ENCODE measurements at places on chromosomes 3 and 15. TPM values are rescaled to one million over a fixed set of nuclear protein-coding genes. Genes with fewer than 3 reads are reported as not detected.

DNA sequence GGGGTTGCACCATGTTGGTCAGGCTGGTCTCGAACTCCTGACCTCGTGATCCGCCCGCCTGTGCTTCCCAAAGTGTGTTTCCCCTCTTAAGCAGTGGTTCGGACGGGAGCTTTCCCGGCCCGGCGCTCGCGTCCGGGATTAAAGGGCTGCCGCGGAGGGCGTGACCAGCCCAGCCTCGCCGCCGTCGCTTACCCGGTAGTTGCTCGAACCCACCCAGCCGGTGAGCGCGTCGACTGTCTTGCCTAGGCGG lies 513 bp downstream of the CLASP2 start:
- H3K27ac ChIP-seq, result peak overlapping the region; percentile 73
- H3K4me1 ChIP-seq, result peaks cover 16% of the 10 kb centered on the region
- peak overlapping the region; percentile 75 for H3K4me3 ChIP-seq
- no peaks in the 10 kb centered on the region for H3K36me3 ChIP-seq
- DNase-seq, result peak; percentile 49
- no peaks in the 10 kb centered on the region for H3K27me3 ChIP-seq

- no peak for DNase-seq
- H3K4me3 ChIP-seq, result no peak overlapping the region
- peaks cover 7% of the 10 kb centered on the region for H3K27me3 ChIP-seq
- no peak overlapping the region for H3K27ac ChIP-seq
- no peaks in the 10 kb centered on the region for H3K4me1 ChIP-seq
These were observed 187.2 kb downstream of the CADPS start for GRCh38 chr3:62688050-62688449.

- no peak for DNase-seq
- no peaks in the 10 kb centered on the region for H3K4me1 ChIP-seq
- H3K27ac ChIP-seq, result no peak overlapping the region
- H3K36me3 ChIP-seq, result peaks cover 3% of the 10 kb centered on the region
- no peak overlapping the region for H3K4me3 ChIP-seq
- no peaks in the 10 kb centered on the region for H3K27me3 ChIP-seq
These were observed 7.9 kb downstream of the P4HTM start for GRCh38 chr3:48997714-48998637.

- no peak overlapping the region for H3K4me3 ChIP-seq
- no peak for DNase-seq
- no peaks in the 10 kb centered on the region for H3K36me3 ChIP-seq
- H3K4me1 ChIP-seq, result no peaks in the 10 kb centered on the region
- peaks cover 18% of the 10 kb centered on the region for H3K27me3 ChIP-seq
These were observed 42.6 kb downstream of the ADAMTS9 start for GRCh38 chr3:64645243-64645642.

GRCh38 chr3:178270838-178271237 lies 265.4 kb upstream of the KCNMB2 start:
- H3K27me3 ChIP-seq, result no peaks in the 10 kb centered on the region
- no peaks in the 10 kb centered on the region for H3K36me3 ChIP-seq
- no peak overlapping the region for H3K4me3 ChIP-seq
- no peak overlapping the region for H3K27ac ChIP-seq

- H3K27ac ChIP-seq, result no peak overlapping the region
- peaks cover 5% of the 10 kb centered on the region for H3K4me1 ChIP-seq
- no peaks in the 10 kb centered on the region for H3K27me3 ChIP-seq
- H3K4me3 ChIP-seq, result no peak overlapping the region
- DNase-seq, result no peak
- no peaks in the 10 kb centered on the region for H3K36me3 ChIP-seq
These were observed 9.5 kb downstream of the STT3B start for GRCh38 chr3:31542246-31542645.

DNA sequence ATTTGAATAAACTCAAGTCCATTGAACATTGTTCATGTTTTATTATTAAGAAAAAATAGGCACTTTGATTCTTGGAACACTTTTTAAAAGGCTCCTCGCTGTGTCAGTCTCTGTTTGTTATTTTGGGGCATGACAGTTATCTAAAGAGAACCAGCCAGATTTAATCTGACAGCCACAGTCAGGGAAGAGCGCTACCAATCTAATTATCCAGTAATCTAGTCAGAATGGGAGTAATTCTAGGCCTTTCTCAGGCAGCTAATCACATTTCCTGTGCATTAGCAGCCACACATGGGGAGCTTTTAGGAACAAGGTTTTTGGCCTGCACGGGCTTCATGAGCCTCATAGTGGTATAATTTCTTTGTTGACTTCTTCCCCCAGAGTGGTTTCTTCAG lies 362.2 kb downstream of the RBMS3 start:
- H3K36me3 ChIP-seq, result no peaks in the 10 kb centered on the region
- H3K4me3 ChIP-seq, result no peak overlapping the region
- H3K4me1 ChIP-seq, result no peaks in the 10 kb centered on the region
- no peak for DNase-seq

DNA sequence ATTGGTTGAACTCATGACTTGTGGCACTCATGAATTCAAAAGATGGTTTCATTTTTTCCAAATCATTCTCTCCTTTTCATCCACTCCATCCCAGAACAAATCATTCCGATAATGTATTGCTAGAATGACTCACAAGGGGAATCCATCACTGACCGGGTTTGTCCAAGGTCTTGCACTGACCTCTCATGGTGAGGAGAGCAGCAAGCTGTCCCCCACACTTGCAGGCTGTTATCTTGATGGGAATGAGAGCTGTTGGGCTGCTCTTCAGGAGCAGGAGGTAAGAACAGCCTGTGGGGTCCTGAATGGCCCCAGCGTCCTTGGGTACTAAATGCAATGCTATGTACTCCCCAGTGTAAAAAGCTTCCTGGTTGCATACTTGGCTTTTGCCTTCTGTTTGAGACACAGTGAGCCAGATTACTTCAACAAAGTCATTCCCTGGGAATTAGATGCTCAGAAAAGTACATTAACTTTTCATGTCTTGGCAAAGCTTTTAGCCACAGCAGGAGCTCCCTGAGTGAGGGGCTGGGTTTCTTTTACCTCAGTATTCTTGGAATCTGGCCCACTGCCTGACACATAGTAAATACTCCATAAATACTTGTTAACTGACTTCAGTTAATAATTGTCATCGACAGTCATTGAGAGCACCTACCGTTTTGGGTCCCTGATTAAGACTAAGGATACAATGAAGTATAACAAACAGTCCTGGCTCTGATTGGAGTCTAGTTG lies 24.1 kb downstream of the CCNL1 start:
- H3K27me3 ChIP-seq, result no peaks in the 10 kb centered on the region
- H3K27ac ChIP-seq, result no peak overlapping the region
- H3K4me3 ChIP-seq, result no peak overlapping the region
- H3K4me1 ChIP-seq, result peaks cover 13% of the 10 kb centered on the region
- DNase-seq, result no peak

DNA sequence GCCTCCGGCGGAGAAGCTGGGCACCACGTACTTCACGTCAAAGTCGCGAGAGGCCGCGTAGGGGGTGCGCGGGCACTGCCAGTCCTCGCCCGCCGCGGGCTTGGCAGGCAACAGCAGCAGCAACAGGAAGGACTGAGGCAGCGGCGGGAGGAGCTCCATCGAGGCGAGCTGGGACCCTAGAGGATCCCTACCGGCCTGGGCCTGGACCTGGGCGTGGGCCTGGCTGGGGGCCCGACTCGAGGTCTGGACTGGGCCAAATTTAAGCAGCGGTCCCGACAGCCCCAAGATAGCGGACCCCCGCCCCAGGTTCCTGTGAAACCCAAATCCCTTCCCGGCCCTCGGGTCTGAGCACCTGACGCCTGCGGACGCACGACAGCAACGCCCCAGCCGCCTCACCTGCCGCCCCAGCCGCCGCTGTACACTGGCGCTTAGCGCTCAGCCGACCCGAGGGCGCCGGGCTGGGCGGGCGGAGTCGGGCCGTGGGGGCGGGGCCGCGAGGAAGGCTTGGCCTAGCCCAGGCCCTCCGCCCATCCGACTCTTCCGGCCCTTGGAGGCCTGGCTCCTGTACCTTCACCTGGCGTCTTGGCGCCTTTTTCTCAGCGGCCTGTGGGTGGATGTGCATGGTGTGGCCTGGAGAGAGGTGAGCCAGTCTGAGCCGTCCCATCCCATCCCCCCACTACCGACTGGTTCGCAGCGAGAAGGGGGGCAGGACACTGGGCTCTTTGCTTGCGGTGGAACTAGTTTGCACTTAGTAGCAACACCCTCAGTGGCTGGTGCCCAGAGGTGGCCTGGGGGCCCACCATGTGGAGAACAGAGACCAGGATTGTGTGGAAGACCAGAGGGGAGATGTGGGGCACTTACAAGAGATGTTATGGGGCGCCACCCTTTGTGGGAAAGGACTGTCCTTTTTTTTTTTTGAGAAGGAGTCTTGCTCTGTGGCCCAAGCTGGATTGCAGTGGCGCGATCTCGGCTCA lies at the start of gene MST1R:
Gene MST1R, minus strand, starts transcription at position 423 of the 974 bp plus-strand sequence. Its CDS starts 264 bp downstream, at position 159.
- H3K36me3 ChIP-seq, result no peaks in the 10 kb centered on the region
- DNase-seq, result peak; percentile 95
- peaks cover 76% of the 10 kb centered on the region for H3K4me1 ChIP-seq
- H3K4me3 ChIP-seq, result peak within 1 kb of the TSS; percentile 79

GRCh38 chr3:177429771-177430170 lies 232.5 kb upstream of the TBL1XR1 start:
- H3K27me3 ChIP-seq, result no peaks in the 10 kb centered on the region
- H3K27ac ChIP-seq, result no peak overlapping the region
- H3K4me1 ChIP-seq, result 0 out of 2 replicates have a peak, but pooled peaks cover 5% of the 10 kb centered on the region
- no peak overlapping the region for H3K4me3 ChIP-seq
- DNase-seq, result no peak

DNA sequence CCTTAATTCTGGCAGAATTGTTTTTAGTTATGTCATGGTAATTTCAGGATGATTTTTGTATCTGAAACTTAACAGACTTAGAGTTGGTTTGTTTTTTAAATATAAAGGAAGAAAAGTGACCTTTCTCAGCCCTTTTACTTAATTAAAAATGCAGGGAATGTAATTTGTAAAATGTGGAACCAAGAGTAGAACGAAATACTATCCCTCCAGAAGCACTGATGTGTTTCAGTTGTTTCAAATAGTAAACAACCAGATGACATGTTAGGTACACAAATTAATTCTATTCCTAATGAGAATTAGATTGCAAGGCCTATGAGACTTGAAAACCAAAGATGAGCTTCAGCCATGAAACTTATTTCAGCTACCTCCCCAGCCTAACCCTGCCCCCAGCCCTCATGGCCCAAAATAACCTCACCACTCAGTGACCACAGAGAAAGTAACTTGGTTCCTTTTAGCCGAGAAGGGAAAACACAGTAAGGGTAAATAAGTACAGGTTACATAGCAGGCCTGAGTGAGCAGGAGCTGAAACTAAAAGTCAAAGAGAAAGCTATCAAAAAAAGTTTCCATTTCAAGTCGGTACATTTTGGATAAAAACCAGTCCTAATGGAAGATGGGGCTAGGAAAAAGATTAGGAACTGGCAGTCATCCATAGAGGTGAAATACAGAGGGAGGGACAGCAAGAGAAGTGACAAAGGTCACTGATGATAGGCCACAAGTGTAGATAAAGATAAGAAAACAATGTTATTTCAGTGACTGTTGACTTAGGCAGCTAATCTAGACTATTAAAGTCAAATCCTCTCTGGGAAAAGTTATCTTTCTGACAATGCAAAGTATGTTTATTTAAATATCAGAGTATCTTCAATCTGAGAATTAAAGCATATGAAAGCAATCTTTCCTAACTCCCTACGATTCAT lies 23.2 kb downstream of the SENP8 start:
- DNase-seq, result no peak
- no peak overlapping the region for H3K4me3 ChIP-seq
- H3K36me3 ChIP-seq, result no peaks in the 10 kb centered on the region
- no peaks in the 10 kb centered on the region for H3K27me3 ChIP-seq

DNA sequence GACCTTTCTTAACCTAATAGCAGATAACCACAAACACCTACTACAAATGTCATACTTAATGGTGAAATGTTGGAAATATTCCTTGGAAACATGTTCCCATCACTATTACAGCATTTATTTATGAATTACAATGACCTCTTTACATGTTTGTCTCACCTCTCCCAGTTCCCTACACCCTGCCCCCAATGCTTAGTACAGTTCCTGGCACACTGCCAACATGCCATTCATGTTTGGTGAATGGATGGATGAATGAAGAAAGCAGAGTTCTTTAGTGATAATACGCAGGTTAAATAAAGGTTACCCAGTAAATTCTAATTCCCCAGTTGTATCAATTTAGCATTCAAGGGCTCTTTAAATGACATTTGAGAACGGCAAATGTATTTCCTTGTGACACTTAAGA lies 259.9 kb upstream of the ATP11B start:
- H3K36me3 ChIP-seq, result no peaks in the 10 kb centered on the region
- no peak for DNase-seq
- H3K27ac ChIP-seq, result no peak overlapping the region
- H3K4me3 ChIP-seq, result no peak overlapping the region
- H3K4me1 ChIP-seq, result no peaks in the 10 kb centered on the region
- no peaks in the 10 kb centered on the region for H3K27me3 ChIP-seq

DNA sequence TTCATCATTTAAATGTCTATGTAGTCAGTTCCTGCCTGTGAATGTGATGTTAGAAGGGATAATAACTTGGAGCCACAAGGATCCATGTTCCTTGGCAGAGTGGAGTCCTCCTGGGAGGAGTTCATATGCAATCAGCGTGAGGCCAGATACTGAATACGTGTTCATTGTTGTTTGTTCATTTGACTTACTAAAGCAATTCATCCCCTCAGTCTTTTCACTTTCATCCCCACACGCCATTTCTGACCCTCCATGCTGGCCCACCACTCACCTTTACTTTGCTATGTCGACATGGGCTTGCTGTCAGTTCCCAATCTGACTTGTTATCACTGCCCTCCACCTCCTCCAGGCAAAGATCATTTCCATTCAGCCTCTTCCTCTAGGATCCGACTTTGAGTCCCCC lies 91.8 kb downstream of the SSR3 start:
- H3K27me3 ChIP-seq, result no peaks in the 10 kb centered on the region
- H3K36me3 ChIP-seq, result no peaks in the 10 kb centered on the region
- DNase-seq, result no peak
- H3K27ac ChIP-seq, result no peak overlapping the region

- H3K36me3 ChIP-seq, result no peaks in the 10 kb centered on the region
- H3K27ac ChIP-seq, result peak overlapping the region; percentile 53
- H3K4me1 ChIP-seq, result peaks cover 10% of the 10 kb centered on the region
- peak overlapping the region; percentile 87 for H3K4me3 ChIP-seq
These were observed 741 bp upstream of the ZNF106 start for GRCh38 chr15:42491539-42492225.

- H3K4me3 ChIP-seq, result no peak overlapping the region
- H3K4me1 ChIP-seq, result peaks cover 20% of the 10 kb centered on the region
- H3K36me3 ChIP-seq, result no peaks in the 10 kb centered on the region
- H3K27me3 ChIP-seq, result no peaks in the 10 kb centered on the region
These were observed 54.4 kb downstream of the GTF2E1 start for GRCh38 chr3:120796976-120797375.

The BMF gene
- 1.0 TPM for total RNA-seq

The RTP1 gene
- total RNA-seq, result not detected

The ANKDD1A gene
- total RNA-seq, result 8.1 TPM

The MORC1 gene
- not detected for total RNA-seq

The CPNE9 gene
- 0.98 TPM for total RNA-seq

The CNTN4 gene
- not detected for total RNA-seq

The TUSC7 gene
- not detected for total RNA-seq

The IL16 gene
- total RNA-seq, result 0.81 TPM

Data from HCT116 (cell line).